Stomach (tissue), 19 donors: ENCODE measurements at places on chromosomes 2 and 18.
A peak's percentile ranks its signal among the peaks of the same experiment; 100 is the strongest.

GRCh38 chr2:219569635-219570034, 1.7 kb downstream of the OBSL1 start:
- no peak for DNase-seq

GRCh38 chr2:42494355-42495233, 812 bp upstream of the KCNG3 start:
- peak; percentile 92 for DNase-seq

GRCh38 chr2:110802208-110802932, 70.0 kb downstream of the ACOXL start:
- DNase-seq, result no peak

DNA sequence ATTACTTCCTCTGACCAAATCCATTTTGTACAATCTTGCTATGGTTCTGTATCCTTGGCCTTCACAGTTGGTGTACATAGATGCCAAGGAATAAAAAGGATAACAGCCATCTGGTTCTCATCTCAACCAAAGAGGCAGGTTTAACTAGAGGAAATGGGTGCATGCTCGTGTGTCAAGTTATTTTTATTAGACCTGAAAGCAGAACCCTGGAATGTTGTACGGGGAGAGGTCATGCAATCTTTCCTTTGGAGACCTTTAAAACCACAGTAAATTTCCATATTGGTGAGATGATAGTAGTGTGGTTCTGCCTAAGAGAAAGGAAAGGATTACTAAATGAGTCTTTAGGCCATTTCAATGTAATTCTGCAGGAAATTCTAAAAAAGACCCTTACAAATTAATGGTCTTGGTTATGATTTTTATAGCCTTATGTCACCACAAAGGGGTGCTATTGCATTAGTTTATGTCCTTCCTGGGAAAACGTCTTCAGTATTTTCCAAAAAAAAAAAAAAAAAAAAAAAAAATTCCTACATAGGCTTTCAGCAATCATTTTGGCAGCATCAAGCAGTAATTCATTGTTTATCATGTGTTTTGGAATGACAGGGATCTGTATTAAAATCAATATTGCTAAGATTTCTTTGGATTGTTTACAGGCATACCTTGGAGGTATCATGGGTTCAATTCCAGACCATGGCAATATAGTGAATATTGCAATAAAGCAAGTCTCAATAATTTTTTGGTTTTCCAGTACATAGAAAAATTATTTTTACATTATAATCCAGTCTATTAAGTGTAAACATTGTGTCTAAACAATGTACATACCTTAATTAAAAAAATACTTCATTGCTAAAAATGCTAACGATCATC, 270.8 kb downstream of the NYAP2 start:
- DNase-seq, result no peak

GRCh38 chr2:26068602-26069298, 34.9 kb downstream of the RAB10 start:
- DNase-seq, result no peak

GRCh38 chr2:26679867-26680266, 12.7 kb upstream of the KCNK3 start:
- DNase-seq, result no peak
